Right ventricle myocardium superior (tissue), 1 donor: ENCODE measurements at places on chromosomes 13 and 19.

DNA sequence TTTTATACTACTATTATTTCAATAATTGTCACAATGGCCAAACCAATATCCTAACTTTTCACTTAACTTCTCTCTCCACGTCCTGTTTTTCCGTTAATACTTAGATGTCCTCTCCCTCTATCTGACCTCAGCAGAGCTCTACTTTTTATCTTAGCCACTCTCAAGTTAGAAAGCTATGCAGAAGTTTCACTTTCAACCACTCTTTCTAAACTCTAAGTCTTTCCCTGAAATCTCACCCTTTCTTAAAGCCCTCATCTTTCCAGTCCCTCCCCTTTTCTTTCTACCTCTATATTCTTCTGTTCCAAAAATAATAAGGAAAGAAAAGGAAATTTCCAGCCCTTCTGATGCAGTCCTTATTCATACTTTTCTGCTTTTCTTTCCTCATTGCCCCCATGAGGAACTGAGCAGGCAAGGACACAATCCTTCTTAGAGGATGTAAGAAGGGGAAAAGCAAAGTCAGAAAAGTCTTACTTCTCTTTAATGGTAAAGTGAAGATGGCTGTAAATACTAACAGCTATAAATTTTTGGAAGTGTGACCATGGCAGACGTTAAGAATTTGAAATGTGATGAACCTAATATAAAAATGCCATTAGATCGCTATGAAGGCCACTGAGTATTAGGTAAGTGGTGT is 23.0 kb downstream of the FAM216B start:
- DNase-seq = no peak

DNA sequence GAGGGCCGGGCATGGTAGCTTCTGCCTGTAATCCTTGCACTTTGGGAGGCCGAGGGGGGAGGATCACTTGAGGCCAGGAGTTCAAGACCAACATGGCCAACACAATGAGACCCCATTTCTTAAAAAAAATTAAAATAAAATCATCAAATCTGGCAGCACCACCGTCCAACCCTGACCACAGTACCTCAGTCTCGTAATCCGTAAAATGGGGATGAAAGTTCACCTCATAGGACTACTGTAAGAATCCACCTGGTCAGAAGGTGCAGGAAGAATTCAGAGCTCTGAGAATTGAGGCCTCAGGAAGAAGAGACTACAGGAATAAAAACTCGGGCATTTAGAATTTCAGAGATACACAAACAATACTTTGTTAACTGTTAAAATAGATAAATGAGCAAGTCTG is 3.1 kb downstream of the PPP1R13L start:
- no peak for DNase-seq

GRCh38 chr19:50492303-50493052 is 15.8 kb upstream of the GARIN5A start:
- DNase-seq = peak; percentile 32

DNA sequence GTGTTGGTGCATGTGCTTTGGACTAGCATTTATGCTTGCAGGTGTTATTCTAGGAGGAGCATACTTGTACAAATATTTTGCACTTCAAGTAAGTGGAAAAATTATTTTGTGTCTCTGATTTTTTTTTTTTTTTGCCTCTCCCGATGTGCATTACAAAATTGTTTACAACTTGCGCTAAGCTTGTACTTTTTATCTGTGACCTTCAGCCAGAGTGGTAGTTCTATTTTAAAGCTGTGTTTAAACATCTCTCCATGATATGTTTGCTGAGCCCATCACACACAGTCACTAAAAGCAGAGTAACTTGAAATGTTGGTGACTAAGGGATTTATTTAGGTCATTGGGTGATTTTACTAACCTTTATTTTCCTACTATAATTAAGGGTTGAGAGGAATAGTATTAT is 20.8 kb downstream of the ITM2B start:
- no peak for DNase-seq

DNA sequence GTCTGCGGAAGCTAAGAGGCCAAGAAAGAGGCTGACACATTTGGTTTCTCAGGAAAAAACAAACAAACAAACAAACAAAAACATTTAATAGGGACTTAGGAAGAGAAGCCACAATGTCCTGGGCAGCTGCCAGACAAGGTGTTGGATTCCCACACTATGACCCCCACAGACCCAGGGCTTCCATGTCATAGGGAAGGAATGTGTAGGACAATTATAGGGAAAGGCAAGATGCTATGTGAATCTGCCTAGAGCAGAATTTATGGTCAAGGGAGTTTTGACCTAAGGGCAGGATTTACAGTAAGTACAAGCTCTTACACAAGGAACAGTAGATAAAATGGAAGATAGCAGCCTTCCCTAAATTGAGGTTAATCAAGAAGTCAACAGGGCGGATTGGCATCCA is 9.1 kb upstream of the CDADC1 start:
- DNase-seq = no peak

- no peak for DNase-seq
Observed at GRCh38 chr13:62173958-62174357, 758.3 kb upstream of the PCDH20 start.

DNA sequence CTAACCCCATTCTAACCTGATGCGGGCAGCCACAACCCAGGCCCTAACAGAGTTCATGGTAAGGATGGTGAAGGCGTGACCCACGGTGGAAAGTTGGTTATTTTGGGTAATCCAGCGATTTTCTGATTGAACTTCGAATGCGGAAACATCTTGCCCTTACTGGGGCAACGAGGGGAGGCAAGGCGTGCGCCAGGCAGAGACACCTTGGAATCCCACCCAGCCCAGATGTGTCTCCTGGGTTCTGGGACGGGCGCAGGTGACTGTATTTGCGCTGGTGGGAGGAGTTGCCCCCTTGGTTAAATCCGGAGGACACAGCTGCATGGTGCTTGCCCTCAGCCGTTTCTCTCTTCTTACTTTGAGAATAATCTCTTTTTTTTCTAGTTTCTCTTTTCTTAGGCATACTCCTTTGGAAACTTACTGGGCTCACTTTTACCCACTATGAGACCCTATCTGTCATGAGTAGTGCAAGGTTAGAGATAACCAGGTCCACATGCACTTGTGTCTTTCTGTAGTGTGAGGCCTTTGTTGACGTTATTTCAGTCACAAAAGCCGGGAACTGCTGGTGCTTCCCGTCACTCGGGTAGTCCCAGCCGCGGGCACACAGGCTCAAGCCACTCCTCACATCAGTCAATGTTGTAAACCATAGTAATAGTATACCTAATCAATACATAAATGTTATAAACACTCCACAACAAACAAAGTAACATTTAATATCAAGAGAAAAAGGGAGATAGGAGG is 81.5 kb downstream of the ATP11A start:
- no peak for DNase-seq

- DNase-seq = no peak
Observed at GRCh38 chr13:112905086-112905485, 63.9 kb upstream of the MCF2L start.

- no peak for DNase-seq
Observed at GRCh38 chr19:35774274-35775045, 904 bp upstream of the ARHGAP33 start.

DNA sequence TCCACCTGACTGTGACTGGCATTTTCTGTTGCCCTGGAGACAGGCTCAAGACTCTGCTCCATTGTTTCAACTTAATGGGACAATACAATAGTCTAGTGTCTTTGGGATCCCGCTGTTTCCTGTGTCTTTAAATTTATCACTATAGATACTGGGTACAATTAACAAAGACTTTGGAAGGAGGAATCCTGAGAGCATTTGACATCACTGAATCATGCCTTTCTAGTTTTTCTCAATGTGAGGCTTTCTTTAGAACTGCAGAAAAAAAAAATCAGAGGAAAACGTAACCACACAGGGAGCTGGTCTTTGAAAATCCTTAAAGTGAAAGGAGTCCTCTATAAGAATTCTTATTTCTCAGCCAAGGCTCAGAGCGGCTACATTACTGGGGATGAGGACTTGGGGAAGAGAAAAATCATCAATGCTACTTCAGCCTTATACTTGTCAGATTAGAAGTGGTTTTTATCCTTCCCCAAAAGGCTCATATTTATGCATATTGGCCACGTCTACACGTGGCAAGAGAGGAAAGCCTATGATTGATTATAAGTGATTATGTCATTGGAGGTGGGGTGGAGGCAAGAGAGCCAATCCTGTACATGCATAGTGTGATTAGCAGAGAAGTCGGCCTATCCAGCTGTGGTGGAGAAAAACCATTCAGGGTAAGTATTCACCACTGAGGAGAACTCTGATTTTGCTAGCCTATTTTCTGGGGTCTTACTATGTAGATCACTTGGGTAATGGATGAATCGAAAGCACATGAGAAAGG is 34.4 kb upstream of the UBL3 start:
- DNase-seq = no peak
